Stimulated activated naive CD4-positive, alpha-beta T cell treated with Interleukin-2 at 50 U/mL for 16 hours (primary cell): ENCODE measurements at places on chromosomes 4 and X.

DNA sequence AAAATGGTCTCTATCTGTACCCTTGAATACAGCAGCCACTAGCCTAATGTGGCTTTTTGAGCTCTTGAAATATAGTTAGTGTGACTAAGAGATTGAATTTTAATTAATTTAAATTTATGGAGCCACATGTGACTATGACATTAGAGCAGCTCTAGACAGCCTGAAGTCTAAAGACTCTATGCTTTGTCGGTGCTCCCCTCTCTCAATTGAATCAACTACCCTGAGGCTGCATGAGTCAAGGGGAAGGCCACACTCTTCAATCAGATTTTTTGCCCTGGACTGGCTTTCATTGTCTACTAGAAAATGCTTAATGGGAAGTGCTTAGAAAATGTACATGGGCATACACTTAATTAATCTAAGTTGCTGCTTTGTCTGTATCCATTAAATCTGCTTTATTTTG is 11.7 kb downstream of the TLR7 start:
- no peak for DNase-seq

- no peak for DNase-seq
Observed at GRCh38 chr4:15162465-15163283, 160.4 kb downstream of the CPEB2 start.

DNA sequence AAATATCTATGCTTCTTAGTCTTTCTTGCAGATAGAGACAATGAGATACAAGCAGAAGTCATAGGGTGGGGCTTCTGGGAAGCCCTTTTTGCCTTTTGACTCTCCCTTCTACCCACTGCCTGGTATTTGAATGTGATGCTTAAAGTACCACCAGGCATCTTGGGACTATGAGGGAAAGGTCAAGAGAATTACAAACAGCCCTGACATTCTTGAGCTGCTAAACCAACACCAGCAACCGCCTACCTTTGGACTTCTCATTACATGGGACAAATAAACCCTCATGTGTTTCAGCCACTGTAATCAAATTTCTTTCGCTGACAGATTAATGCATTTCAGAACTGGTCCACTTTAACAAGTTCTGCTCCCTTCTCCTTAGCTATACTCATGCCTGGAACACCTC is 112.8 kb downstream of the LUZP4 start:
- DNase-seq = no peak

DNA sequence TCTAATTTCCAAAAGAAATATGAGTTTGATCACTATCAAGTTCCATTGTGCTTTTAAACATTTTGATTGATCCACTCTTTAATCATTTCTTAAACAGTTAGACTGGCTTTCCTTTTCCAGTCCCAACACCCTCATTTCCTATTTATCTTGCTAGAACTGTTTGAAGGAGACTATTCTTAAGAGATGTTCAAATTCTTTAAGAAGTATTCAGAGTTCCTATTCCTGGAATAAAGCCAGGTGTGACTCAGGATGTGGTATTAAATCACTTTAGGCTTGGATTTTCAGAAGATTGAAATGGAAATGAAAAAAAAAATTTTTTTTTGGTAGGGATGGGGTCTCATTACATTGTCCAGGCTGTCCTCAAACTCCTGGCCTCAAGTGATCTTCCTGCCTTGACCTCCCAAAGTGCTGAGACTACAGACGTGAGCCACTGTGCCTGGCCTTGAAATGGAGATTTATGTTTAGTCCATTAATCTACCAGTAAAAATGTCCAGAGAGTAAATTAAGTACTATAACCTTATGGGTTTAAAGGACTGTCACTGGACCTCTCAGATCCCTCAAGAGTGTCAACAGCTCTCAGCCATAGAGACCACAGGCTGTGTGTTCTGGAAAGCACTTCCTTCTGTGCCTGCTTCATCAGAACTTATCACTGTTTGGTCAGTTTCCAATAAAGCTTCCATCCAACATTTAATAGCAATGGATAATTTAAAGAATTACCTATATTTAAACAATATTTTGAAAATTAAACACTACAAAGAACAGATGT is 90.7 kb downstream of the CDS1 start:
- no peak for DNase-seq

DNA sequence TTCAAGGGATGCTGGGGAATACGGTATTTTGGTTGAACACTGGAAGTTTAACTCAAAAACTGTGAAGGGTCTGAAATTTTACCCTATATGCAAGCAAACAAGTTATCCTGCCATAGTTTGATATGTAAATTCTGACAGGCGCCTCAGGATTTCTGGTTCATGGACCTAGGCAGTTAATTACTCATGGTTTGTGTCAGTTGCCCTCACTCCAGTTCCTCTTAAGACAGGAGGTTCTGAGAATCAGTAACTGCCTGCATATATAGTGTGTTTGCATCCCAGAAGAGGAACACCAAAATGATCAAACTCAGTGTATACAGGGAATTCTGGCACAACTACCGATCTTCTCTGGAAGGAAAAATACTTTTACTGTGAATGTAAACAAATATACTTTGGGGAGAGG is 360.4 kb upstream of the NWD2 start:
- DNase-seq = no peak

DNA sequence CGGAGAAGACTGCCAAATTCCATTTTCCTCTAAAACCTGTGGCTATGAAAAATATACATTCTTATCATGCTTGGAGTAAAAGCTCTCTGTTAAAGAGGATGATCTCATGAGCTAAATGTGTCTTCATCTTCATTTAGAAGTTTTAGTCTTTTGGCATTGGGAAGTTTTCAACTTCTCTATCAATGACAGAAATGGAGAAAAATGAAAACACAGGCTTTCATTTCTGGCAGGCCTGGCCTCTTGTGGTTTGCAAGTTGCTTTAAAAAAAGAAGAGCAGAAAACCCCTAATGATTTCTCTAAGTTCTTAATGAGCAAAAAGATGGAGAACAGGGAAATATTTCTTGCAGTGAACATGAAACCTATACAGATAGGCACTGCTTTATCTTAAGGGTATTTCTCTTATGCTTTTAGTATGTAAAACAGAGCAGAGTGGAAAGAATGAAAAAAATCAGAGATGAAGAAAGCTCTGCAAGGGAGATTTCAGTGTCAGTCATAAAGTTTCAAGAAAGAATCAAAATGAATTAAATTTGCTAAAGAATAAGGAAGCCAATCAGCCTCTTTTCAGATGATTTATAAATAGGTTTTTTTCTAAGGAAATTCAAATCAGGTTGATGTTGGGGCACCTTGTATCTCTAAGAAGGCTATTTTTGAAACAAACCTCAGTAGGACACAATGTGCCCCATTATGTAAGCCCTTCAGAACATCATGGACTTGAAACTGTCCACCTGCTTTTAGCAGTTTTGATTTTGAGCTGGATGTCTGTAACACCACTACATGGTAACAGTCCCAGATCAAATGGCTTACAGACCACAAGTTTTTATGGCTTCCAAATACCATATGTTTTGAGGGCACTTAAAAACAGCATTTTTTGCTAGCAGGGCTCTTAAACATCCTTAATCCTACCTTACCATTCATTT is 225.0 kb downstream of the GRIA3 start:
- no peak for DNase-seq

DNA sequence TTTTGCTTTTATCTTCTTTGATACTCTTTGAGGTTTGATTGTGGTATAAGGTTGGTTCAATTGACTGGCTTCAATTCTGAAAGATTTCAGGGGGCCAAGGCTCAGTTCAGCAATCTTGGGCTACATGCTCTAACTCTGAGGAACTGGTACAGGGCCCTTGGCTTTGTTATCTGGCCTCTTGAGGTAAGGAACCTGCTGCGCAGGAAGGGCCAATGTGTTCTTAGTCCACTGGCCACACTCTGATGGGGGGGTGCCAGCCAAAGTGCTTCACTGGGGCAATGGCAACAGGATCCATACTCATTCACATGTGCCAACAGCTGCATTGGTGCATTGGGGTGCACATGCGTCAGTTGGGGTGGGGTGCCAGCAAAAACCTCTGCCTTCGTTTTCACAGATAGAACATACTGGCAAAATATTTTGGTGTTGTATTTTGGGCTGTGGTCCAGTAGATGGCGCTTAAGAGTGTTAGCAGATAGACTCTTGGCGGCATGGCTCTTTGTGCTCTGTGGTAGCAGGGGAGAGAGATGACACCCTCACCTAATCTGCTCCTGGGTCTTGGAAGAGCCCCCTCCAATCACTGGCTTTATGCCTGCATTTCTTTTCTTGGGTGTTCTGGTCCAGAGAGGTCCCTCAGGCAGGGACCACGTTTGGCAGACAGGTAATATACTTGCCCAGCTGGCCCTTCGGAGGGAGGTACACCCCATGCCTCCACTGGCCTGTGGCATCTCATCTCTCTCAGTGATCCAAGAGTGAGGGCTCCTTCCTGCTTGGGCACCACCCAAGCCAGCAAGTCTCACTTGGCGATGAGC is 42.9 kb downstream of the NDST3 start:
- DNase-seq = no peak

- DNase-seq = no peak
Observed at GRCh38 chr4:138181287-138181686, 60.9 kb downstream of the SLC7A11 start.

- DNase-seq = no peak
Observed at GRCh38 chr4:98275145-98275544, 14.0 kb downstream of the RAP1GDS1 start.
